B cell (primary cell): ENCODE measurements at places on chromosomes 13 and 19. TPM values are rescaled to one million over a fixed set of nuclear protein-coding genes. Genes with fewer than 3 reads are reported as not detected.

GRCh38 chr13:60417734-60418133 lies 20.7 kb downstream of the TDRD3 start:
- no peaks in the 10 kb centered on the region for H3K36me3 ChIP-seq
- H3K4me3 ChIP-seq: no peak overlapping the region
- H3K27me3 ChIP-seq: no peaks in the 10 kb centered on the region
- no peaks in the 10 kb centered on the region for H3K4me1 ChIP-seq

DNA sequence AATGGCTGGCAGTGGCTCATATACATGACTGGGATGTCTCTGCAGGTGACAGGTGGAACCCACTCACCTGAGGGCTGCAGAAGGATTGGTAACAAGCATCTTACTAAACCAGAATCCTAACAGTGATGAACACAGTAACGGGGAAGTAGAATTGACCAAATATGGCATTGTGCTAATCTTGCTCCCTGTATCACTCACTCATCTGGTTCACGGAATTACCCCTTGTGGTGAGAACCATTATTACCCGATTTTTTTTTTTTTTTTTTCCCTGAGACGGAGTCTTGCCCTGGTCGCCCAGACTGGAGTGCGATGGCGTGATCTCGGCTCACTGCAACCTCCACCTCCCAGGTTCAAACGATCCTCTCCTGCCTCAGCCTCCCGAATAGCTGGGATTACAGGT lies 69.5 kb downstream of the PTPRS start:
- no peaks in the 10 kb centered on the region for H3K36me3 ChIP-seq
- H3K4me1 ChIP-seq: no peaks in the 10 kb centered on the region
- H3K4me3 ChIP-seq: no peak overlapping the region
- no peak for DNase-seq

GRCh38 chr19:21362291-21362690 lies 3.5 kb downstream of the ZNF738 start:
- H3K36me3 ChIP-seq: peaks cover 2% of the 10 kb centered on the region
- H3K27ac ChIP-seq: no peak overlapping the region
- no peak overlapping the region for H3K4me3 ChIP-seq

Gene JOSD2
- 32.8 TPM in 2 replicates for total RNA-seq

Gene DAND5
- not detected in 2 replicates for total RNA-seq

DNA sequence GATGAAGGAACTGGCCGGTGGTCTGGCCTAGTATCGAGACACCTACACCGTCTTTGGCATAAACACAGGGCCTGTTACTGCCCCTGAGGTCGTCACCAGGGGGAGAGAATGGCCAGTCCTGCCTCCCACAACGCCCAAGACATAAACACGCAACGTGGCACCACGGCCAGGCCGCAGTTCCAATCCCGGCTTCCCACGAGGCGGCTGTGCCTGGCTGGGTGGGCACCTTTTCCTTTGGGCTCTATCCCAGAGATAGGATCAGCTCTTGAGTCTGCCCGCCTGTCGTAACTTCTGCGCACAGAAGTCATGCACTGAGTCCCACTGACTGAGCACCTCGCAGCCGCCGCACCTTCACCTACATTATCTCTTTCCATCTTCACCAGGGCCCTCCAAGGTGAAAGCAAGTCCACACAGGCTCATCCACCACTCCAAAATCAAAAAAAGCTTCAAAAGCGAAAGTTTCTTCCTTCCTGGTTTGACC lies 1.1 kb downstream of the MIER2 start:
- no peaks in the 10 kb centered on the region for H3K36me3 ChIP-seq
- peaks cover 20% of the 10 kb centered on the region for H3K4me1 ChIP-seq
- peak; percentile 27 for DNase-seq
- peak overlapping the region; percentile 65 for H3K4me3 ChIP-seq
- peak overlapping the region; percentile 50 for H3K27ac ChIP-seq
- no peaks in the 10 kb centered on the region for H3K27me3 ChIP-seq

- H3K36me3 ChIP-seq: peaks cover 26% of the 10 kb centered on the region
- peaks cover 43% of the 10 kb centered on the region for H3K4me1 ChIP-seq
- H3K4me3 ChIP-seq: no peak overlapping the region
- peak overlapping the region; percentile 37 for H3K27ac ChIP-seq
Measured at GRCh38 chr19:16106121-16106520, 5.6 kb upstream of the RAB8A start.

DNA sequence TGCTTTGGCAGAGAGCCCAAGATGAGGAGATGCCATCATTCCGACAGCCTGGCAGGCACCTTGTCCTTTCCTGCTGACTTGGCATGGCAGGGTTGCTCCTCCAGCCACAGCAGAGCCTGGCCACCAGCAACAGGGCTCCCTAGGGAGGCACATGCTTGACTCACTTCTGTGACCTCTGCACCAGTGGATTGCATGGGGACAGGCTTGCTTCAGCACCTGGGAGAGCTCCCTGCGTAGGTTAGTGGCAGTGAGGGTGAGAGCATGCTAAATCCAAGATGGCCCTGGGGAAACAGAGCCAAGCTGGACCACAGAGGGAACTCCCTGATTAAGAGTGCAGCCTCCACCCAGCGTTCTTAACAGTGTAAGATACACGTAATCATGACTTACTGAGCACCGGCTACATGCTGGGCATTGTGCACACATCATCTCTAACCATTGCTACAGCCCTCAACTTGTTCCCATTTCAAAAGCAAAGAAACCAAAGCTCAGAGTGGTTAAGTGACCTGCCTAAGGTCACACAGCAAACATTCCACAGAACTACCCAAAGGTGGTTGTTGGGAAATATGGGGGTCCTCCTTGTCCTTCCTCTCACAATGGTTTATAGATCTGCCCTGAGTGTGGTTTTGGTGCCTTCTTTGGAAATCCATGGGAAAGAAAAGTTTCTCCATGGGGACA lies 116.6 kb upstream of the UQCRFS1 start:
- no peaks in the 10 kb centered on the region for H3K36me3 ChIP-seq
- H3K27ac ChIP-seq: no peak overlapping the region
- H3K4me3 ChIP-seq: no peak overlapping the region
- no peaks in the 10 kb centered on the region for H3K27me3 ChIP-seq
- DNase-seq: no peak

DNA sequence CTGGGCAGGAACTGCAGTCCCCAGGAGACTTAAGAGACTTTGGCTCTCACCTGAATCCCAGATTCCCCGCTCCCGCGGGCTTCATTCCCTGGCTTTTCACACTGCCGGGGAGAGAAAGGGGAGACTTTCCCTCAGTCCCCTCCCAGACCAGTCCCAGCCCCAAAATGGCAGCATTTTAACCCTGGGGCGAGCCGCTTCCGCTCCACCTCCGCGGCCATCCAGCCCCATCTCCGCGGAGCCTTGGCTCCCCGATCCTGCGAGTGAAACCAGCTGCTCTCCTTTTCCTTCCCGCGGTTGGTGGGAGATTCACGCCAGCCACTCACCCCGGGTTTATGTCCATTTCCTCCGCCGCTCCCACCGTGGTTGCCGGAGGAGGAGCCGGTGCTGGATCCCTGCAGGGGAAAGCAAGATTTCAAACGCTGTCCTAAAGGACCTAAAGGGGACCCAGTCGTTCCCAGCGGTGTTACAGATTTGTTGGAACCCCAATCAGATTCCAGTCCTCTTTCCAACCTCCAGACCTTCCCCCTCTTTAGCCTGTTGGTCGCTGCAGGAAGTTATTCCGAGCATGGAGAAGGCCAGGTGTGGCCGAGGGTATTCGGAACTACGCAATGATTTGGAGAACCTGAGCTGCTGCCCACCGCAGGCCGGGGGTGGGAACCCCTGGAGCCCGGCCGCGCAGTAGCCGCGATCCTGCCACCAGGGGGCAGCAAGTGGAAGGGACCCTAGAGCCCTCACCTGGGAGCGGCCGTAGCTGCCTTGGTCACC lies 3.4 kb downstream of the DMKN start:
- no peaks in the 10 kb centered on the region for H3K36me3 ChIP-seq
- H3K27ac ChIP-seq: no peak overlapping the region
- peak overlapping the region; percentile 45 for H3K4me3 ChIP-seq
- peak; percentile 84 for DNase-seq

DNA sequence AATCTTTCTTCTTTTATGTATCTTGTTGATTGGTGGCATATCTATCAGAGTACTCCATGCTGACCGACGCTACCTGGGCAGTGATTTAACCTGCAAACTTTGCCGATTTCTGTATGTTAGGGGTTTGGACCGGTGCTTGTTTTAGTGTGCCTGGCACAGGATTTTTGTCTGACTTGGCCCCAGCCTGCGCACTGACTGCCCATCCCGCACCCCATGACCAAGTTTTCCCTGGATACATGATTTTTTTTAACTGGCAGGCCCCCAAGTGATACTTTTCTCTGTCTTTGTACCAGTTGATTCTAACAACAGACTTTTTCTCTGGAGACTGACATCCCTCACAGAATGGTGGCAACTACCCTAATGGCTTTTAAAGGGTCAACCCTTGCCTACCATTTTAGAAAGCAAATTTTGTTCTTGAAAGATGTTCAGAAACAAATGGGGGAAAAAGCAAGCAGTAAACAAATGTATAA lies 69.0 kb upstream of the C1QTNF9B start:
- no peak overlapping the region for H3K4me3 ChIP-seq
- no peak for DNase-seq
- no peaks in the 10 kb centered on the region for H3K27me3 ChIP-seq
- no peaks in the 10 kb centered on the region for H3K4me1 ChIP-seq
- no peaks in the 10 kb centered on the region for H3K36me3 ChIP-seq

Gene ZNF382
- total RNA-seq: 24.7 and 24.8 TPM in 2 replicates

DNA sequence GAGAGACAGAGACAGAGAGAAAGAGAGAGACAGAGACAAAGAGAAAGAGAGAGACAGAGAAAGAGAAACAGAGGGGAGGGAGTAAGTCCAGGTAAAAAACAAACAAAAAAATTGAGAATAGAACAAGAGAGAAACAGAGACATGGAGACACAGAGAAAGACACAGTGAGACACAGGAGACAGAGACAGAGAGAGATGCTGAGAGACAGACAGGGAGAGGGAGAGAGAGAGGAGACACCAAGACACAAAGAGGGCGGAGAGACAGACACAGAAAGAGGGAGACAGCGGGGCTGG lies 5.8 kb upstream of the PROZ start:
- DNase-seq: no peak
- peaks cover 5% of the 10 kb centered on the region for H3K27me3 ChIP-seq
- H3K4me1 ChIP-seq: peaks cover 22% of the 10 kb centered on the region
- no peak overlapping the region for H3K27ac ChIP-seq

Gene ZNF723
- total RNA-seq: not detected in 2 replicates

GRCh38 chr19:36604656-36605100 lies 435 bp upstream of the ZNF382 start:
- H3K4me3 ChIP-seq: peak overlapping the region; percentile 78
- peak overlapping the region; percentile 94 for H3K27ac ChIP-seq
- H3K36me3 ChIP-seq: no peaks in the 10 kb centered on the region
- peaks cover 16% of the 10 kb centered on the region for H3K4me1 ChIP-seq
- peak; percentile 92 for DNase-seq

Gene RNF225
- total RNA-seq: 0.49 TPM in 1 of 2 replicates, not detected in the other

DNA sequence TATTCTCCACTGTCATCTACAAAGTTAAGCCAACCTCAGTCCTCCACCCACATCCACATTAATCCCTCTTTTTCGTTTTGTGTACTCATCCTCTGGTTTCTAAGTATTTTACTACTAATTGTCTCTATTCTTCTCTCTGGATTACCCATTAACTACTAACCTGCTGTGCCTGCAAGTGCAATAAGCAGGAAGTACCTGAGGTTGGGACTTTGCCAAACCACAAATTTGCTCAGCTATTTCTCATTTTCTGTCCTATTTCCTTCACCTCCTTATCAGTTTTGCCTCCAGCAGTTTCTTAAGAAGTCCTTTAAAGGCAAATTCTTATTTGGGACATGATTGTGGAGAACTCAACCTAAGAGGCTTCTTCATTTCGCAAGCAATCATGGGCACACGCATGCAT lies 1708.9 kb downstream of the SLITRK5 start:
- H3K36me3 ChIP-seq: no peaks in the 10 kb centered on the region
- no peaks in the 10 kb centered on the region for H3K27me3 ChIP-seq
- H3K4me3 ChIP-seq: no peak overlapping the region
- no peak for DNase-seq

DNA sequence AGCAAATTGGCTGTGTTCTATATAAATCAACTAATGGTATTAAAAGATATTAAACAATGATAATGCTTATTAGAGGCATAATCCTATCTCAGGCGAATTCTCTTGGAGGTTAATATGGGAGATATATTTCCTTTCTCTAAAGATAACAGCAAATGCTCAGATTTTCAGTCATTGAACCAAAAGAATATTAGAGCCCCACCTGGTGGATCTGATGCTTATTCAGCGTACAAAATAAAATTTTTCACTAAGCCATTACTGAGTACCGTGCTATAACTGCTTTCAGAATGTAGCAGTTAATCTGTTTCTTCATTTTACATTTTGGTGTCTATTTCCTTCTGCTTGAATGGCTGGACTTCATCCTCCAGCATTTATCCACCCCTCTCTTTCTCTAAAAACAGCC lies 143.3 kb upstream of the IPO5 start:
- no peaks in the 10 kb centered on the region for H3K4me1 ChIP-seq
- no peak overlapping the region for H3K4me3 ChIP-seq
- H3K36me3 ChIP-seq: no peaks in the 10 kb centered on the region
- H3K27ac ChIP-seq: no peak overlapping the region
- H3K27me3 ChIP-seq: no peaks in the 10 kb centered on the region
- DNase-seq: no peak

DNA sequence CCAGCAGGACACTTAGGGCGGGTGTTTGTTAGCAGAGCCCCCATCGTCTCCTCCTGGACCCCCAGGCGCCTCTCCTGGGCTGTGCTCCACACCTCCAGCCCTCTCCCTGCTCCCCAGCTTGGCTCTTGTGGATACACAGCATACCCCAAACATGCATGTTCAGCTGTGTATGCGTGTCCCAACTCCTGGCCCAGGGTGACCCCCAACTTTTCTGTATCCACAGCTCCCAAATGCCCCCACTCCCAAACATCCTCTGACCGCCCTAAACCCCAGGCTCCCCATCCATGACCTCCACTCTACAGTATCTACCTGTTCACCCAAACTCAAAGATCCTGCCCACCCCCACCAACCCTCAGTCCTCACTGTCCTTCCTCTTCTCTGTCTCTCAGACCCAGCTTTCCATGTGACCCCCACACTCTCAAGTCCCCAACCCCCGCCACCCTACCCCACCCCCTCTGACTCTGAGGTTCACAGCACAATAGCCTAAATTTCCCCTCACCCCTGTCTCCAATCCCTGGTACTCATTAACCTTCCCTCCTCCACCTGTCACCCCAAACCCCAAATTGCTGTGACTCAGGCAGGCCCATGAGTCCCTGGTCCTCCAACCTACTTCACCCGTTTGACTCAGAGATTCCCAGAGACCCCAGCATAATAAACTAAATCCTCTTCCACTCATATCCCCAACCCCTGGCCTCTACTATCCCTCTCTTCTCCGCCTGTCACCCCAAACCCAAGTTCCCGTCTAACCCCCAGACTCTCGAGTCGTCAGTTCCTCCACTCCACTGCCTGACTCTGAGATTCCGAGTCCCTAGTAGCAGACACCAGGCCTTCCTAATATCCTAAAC lies 968 bp downstream of the UBE2M start:
- H3K27me3 ChIP-seq: no peaks in the 10 kb centered on the region
- peak overlapping the region; percentile 95 for H3K4me3 ChIP-seq
- H3K27ac ChIP-seq: peak overlapping the region; percentile 85
- DNase-seq: no peak
- peaks cover 42% of the 10 kb centered on the region for H3K4me1 ChIP-seq

Gene SEMA6B
- total RNA-seq: 0.42 and 0.46 TPM in 2 replicates
